Activated naive CD4-positive, alpha-beta T cell treated with anti-CD3 and anti-CD28 coated beads, Interleukin-2, amount 50 U/mL, for 72 hours (primary cell): ENCODE measurements at places on chromosomes 16 and 17.

DNA sequence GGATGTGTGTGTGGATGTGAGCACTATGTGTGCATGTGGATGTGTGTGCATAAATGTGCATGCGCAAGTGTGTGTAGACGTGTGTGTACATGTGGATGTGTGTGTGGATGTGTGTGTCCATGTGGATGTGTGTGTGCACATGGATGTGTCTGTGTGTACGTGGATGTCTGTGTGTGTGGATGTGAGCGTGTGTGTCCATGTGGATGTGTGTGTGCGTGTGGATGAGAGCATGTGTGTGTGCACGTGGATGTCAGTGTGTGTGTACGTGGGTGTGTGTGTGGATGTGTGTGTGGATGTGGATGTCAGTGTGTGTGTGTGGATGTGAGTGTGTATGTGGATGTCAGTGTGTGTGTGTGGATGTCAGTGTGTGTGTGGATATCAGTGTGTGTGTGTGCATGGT is 63.6 kb upstream of the DOC2B start:
- DNase-seq: no peak

GRCh38 chr17:44913676-44914075 is 1.6 kb downstream of the GFAP start:
- no peak for DNase-seq

- no peak for DNase-seq
Measured at GRCh38 chr16:83733301-83733700, 74.5 kb upstream of the HSBP1 start.

GRCh38 chr16:56241596-56241995 is 50.3 kb downstream of the GNAO1 start:
- DNase-seq: no peak

GRCh38 chr17:73342541-73343167 is 30.9 kb upstream of the CDC42EP4 start:
- no peak for DNase-seq

DNA sequence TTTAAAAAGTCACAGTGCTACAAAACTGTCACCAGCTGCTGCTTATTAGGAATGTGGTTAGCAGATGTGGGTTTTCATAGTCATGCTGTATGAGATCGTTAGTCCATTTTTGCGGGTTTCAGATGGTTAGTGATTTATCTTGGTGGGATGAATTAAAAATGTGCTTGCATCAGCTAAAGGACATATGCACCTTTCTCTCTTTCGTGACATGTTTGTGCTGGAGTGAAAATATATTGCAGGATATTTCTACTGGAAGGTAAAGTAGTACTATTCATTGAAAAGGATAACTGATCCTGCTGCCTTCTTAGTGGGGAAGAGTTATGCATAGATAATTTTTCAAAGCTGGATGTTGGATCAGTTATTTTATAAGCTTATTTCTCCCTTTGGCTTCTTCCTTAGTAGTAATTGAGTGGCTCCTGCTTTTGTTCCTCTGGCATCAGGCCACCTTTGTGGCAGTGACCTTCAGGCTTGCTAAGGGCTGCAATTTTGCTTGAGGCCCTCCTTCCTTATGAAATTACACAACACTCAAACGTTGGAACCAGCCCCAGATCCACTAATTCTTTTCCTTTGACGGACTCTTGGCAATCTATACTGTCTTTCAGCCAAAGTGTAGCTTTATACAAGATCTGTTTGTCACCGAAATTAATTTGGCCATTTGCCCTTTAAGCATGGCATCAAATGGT is 7.5 kb upstream of the SNTB2 start:
- no peak for DNase-seq

- DNase-seq: no peak
Measured at GRCh38 chr16:53775821-53776431, 72.0 kb downstream of the FTO start.

DNA sequence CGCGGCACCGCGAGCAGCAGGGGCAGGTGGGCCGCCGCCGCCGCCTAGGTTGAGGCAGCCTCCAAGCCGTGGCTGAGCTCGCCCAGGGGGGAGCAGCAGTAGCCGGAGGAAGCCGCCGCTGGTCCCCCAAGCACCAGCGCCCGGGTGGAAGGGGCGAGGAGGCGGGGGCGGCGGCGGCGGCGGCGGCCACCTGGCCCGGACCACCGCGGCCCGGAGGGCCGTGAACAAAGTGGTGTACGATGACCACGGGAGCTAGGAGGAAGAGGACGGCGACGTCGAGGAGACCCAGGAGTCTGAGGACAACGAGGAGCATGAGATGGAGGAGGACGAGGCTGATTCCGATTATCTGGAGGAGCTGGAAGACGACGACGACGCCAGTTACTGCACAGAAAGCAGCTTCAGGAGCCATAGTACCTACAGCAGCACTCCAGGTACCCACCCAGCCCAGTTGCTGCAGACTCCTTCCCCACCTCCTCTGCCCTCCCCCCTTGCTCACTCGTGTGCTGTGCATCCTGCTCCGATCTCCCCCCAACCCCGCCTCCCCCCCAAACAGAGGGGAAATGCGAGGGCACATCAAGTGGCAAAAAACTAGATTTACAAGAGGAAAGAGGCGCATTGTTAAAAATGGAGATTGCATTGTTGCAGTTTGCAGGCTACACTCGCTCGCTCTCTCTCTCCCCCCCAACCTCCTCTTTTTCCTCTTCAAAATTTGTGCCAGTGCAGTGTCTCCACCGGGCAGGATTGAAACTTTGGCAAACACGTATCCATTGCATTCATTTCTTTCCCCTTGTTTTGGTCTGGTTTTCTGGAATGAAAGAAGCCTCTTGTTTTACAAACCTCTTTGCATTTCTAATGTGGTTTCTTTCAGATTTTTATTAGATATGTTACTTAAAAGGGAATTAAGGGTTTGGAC is 41.8 kb upstream of the AMZ2 start:
- no peak for DNase-seq

DNA sequence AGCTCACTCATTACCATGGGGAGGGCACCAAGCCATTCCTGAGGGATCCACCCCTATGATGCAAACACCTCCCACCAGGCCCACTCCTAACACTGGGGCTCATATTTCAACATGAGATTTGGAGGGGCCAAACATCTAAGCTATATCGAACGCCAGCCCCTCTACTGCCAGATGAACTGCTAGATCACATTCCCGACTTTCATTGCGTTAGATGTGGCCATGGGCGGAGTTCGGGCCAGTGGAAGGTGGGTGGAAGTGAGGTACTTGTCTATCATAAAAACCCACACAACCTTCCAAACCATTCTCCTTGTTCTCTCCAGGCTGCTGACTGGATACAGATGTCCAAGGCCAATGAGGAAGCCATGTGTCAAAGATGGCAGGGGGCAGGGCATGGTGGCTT is 27.0 kb upstream of the ANKRD40CL start:
- DNase-seq: no peak

DNA sequence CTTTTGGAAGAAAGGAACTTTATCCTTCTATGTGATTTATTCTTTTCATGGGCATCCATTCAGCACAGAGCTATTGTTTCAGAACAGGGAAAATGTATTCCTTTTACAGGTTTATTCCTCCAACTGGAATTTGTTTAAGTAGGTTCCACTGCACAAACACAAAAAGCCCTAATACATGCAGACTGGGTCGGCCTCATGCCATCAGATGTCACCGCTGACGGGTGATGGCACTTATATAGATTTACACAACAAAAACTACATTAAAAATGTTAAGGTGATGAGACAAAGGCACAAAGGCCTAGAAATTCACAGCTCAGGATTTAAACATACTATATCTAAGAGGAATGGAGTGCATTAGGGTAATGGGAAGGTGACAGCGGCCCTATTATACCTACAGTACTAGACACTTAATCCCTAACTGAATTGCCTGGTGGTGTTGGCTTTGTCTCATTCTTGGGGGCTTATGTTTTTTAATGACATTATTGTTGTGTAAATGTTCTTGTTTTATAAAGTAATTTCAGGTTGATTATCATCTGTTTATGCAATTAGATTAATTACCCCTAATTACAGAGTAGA is 276.4 kb upstream of the PSMD7 start:
- no peak for DNase-seq

- DNase-seq: no peak
Measured at GRCh38 chr17:21282231-21282630, 2.3 kb upstream of the MAP2K3 start.

- no peak for DNase-seq
Measured at GRCh38 chr17:19457830-19458271, 46.8 kb downstream of the RNF112 start.

- DNase-seq: peak; percentile 40
Measured at GRCh38 chr16:2223942-2224486, 623 bp downstream of the E4F1 start.

- DNase-seq: no peak
Measured at GRCh38 chr16:65375651-65376050, 253.8 kb upstream of the CDH11 start.

DNA sequence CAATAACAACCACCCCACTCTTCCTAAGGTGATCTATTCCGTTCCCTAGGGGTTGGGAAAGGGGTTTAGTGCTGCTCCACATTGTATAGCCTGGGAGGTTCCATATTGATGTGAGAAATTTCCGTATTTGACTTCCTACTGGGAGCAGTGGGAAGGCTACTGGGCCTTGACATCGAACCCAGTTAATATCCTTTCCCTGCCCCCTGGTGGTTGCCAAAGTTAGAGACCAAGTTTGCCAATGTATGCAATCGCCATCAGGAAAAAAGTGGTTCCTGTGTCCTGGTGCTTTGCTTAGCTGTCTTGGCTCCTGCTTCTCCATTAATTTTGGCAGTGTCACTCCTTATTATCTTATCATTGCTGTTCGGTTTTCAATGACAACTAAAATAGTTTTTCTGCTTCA is 914.9 kb downstream of the KCNJ2 start:
- no peak for DNase-seq

GRCh38 chr17:56751145-56751738 is 82.5 kb downstream of the C17orf67 start:
- DNase-seq: no peak

DNA sequence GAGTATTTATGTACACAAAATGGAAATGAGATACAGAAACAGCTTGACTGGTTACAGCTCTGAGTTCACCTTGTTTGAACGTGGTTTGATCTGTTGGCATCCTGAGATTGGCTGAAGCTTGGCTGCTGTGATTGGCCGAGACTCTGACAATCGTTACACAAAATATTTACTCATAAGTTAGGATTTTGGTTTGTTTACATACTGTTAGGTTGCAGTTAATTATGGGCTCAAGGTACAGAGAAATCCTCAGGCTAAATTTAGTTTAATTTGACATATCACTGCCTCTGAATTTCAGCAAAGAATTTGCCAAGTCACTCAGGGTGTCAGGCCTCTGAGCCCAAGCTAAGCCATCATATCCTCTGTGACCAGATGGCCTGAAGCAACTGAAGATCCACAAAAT is 227.3 kb downstream of the COPRS start:
- no peak for DNase-seq

DNA sequence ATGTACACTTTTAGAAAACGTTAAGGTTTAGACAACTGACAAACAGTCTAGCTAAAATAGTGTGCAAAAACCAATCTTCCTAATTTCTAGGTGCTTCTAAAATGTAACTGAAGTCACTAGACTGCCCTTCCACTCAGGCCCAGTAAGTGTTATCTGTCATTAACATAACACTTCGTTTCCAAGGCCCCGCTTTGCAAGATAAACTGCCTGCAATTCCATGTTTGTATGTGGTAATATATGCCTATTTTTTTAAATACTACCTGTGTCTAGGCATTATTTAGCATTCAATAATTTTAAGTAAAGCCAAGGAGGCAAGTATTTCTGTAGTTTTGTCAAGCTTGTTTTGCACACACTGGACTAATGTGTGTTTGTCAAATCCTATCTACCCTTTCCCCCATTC is 3.2 kb downstream of the USP32 start:
- DNase-seq: no peak

GRCh38 chr17:68973098-68973846 is 18.1 kb upstream of the ABCA8 start:
- no peak for DNase-seq

DNA sequence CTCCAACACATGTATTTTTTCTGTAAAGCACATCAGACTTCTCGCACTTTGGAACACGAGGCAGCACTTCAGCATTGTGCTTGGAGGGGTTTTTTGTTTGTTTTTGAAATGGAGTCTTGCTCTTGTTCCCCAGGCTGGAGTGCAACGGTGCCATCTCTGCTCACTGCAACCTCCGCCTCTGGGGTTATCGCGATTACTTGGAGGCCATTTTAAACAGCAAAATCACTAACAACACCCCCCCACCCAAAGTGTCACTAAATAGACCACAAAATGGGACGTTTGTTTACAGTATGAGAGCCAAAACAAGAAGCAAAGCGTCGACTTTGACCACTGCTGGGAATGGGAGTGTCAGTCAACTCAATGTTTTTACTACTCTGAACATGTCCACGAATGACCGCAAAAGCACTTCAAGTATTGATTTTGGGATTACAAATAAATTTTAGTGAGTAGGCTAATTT is 9.0 kb upstream of the C16orf87 start:
- no peak for DNase-seq

- no peak for DNase-seq
Measured at GRCh38 chr16:86212706-86213436, 297.5 kb upstream of the FOXF1 start.

- no peak for DNase-seq
Measured at GRCh38 chr16:77117707-77118106, 73.3 kb upstream of the MON1B start.

DNA sequence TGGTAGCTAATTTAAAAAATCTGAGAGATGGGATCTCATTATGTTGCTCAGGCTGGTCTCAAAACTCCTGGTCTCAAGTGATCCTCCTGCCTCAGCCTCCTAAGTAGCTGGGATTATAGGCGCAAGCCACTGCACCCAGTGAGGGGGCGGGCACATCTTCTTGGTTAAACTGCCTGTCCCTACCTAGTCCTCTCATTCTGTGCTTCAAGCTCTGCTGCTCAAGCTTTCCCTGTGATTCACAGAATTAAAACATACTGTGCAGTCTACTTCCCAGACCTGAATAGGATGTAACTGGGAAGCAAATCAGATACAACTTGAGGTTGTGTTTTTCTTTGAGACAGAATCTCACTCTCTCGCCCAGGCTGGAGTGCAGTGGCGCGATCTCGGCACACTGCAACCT is 2.3 kb downstream of the MRPL38 start:
- DNase-seq: no peak

- DNase-seq: peak; percentile 48
Measured at GRCh38 chr17:47324224-47325020, 667 bp downstream of the EFCAB13 start.
